Inflammatory macrophage treated with lipopolysaccharide for 4 hours (primary cell): ENCODE measurements at places on chromosomes 5 and 9.
A peak's percentile ranks its signal among the peaks of the same experiment; 100 is the strongest.

- peak; percentile 30 for DNase-seq
Observed at GRCh38 chr5:111095982-111096381, 3.8 kb downstream of the WDR36 start.

- DNase-seq, result no peak
Observed at GRCh38 chr9:130366072-130366471, 78.7 kb upstream of the ASS1 start.

DNA sequence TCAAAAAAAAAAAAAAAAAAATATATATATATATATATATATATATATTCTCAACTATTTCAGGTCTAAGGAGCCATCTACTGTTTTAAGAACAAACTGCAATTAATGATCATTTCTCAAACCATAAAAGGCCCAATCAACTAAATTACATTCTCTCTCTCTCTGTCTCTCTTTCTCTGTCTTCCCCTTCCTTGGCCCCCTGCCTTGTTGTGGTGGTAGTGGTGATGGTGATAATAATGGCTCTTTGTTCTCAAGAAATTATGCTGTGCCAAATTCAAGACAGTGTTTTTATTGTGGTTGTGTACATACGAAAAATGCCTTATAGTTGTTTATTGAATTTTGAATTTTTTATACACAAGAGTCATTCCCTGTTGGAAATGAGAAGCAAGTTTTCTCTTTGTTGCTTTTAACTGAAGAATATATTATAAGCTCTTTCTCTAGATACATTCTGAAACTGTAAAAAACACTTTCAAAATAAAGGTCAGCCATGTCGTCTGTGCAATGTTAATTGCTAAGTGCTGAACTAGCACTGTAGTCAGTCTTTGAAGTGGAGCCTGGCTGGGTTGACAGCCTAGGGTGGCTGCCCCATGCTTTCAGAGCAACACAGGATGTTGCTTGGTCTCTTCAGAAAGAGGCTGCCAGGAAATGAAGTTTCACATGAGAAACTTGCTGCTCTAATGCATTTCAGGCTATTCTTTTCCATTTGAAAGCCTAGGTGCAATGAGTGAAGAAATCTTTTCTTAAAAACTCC is 96.0 kb downstream of the HINT1 start:
- peak; percentile 27 for DNase-seq

GRCh38 chr9:98117984-98118639 is 910 bp downstream of the TRIM14 start:
- peak; percentile 63 for DNase-seq

- no peak for DNase-seq
Observed at GRCh38 chr9:93500571-93501298, 47.4 kb upstream of the FAM120AOS start.

DNA sequence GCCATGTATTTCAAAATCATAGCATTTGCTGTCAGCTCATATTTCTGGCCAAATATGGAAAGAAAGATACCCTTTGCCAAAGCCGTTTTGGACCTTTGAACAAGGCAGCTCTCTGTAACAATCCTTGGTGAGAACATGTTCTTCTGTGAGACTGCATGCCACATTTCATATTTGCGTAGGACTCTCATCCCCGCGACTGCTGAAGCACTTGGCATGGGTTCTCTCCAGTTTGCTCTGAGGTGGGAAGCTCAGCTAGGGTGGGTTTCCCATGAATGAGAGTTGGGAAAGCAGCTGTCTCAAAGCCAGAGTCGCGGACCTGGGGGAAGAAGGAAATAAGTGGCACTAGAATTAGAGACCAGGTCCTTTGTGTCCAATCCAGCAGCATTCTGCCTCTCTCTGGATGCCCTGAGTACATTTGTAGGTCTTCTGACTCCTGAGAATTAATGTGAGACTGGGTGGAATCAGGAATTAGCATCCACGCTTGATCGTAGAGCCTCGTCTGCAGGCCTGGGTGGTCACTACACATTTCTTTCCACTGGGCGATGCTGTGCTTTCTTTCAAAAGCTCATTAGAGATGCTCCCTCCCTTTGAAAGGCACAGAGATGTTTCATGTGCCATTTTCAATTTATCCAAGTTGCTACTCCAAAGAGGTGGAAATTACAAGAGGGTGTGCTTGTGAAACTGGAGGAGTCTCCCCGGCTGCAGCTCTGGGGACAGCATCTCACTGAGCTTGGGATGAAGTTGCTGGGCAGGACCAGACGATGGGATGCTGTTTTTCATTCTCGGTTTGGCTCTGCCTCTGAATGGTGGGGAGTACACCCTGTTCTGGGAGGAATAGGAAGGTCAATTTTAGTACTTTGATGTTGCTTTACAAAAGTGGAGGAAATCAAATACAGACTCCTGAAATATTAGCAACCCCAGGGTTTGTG is 197.2 kb downstream of the GADD45G start:
- no peak for DNase-seq

DNA sequence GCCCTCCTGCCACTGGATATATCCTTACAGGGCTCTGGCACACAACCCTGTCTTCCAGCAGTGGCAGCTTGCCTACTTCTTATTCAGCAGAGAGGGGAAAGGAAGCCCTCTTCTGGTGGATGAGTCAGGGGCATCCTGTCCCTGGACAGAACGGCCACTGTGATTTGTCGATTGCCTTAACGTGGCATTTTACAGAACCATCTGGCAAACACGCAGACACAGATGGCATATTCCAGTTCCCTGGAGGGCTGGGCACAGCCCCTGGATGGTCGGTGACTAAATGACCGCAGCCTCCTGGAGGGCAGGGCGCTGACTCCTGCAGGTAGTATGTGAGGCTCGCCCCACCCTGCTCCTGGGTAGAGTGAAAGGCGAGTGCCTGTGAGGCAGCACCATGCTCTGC is 62.1 kb downstream of the DCP2 start:
- DNase-seq, result no peak

DNA sequence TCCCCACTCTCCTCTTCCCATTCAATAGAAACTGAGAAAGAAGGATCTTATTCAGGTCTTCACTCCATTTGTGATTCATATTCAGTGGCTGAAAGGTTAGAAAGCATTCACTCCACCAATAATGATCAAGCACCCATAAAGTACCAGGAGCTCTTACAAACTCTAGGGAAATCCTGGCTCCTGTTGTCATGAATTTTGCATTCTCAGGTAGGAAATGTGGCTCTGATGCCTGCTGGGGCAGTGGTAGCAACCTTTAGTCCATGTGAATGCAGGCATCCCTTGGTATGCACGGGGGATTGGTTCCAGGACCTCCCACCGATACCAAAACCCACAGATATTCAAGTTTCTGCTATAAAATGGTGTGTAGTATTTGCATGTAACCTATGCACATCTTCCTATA is 3.6 kb upstream of the RORB start:
- no peak for DNase-seq

- no peak for DNase-seq
Observed at GRCh38 chr5:153827397-153827796, 211.3 kb downstream of the FAM114A2 start.

- peak; percentile 34 for DNase-seq
Observed at GRCh38 chr9:105309531-105309931, 65.1 kb downstream of the SLC44A1 start.

- DNase-seq, result no peak
Observed at GRCh38 chr9:96006961-96007360, 131.5 kb downstream of the ERCC6L2 start.

DNA sequence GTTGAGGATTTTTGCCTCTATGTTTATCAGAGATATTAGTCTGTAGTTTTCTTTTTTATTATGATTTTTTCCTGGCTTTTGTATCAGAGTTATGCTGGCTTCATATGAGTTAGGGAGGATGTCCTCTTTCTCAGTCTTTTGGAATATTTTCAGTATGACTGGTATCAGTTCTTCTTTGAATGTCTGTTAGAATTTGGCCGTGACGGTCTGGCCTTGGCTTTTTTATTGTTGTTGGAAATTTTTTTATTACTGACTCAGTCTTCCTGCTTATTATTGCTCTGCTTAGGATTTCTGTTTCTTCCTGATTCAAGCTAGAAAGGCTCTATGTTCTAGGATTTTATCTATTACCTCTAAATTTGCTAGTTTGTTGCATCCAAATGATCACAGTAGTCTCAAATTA is 421.9 kb downstream of the CDH10 start:
- no peak for DNase-seq

DNA sequence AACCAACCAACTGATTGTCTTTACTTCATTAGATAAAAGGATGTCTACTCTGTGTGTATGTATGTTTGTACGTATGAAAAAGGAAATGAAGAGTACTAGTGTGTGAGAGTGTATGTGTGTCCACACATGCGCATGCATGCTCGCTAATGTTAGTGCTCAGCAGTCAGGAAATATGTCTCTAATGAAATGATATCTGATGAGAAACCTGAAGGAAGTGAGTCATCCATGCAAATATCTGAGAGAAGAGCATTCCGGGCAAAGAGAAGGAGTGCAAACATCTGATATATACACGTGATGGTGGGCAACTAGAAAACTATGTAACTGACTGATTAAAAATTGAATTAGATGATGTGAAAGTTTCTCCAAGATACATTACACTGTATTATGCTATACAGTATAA is 29.6 kb upstream of the UGCG start:
- DNase-seq, result no peak

DNA sequence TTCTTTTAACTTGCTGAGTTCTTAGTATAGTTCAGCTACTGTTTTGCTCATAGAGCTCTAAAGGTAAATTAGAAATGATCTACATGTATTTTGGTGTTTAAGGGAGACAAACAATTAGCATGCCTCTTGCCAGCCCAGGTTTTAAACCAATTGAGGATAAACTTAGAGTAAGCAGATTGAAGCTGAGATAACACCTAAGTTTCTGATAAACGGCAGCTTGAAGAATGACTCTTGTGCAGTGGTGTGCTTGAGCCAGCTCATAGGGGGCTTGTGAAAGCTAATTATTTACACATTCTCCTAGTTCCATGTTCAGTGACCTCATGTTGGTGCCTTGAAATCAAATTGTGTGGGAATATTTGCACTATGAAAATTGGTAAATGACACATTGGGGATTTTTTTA is 193.0 kb downstream of the PRR16 start:
- DNase-seq, result no peak

GRCh38 chr9:36721846-36722588 is 149.3 kb downstream of the MELK start:
- DNase-seq, result no peak

- no peak for DNase-seq
Observed at GRCh38 chr5:93236807-93237421, 344.1 kb downstream of the NR2F1-AS1 start.

DNA sequence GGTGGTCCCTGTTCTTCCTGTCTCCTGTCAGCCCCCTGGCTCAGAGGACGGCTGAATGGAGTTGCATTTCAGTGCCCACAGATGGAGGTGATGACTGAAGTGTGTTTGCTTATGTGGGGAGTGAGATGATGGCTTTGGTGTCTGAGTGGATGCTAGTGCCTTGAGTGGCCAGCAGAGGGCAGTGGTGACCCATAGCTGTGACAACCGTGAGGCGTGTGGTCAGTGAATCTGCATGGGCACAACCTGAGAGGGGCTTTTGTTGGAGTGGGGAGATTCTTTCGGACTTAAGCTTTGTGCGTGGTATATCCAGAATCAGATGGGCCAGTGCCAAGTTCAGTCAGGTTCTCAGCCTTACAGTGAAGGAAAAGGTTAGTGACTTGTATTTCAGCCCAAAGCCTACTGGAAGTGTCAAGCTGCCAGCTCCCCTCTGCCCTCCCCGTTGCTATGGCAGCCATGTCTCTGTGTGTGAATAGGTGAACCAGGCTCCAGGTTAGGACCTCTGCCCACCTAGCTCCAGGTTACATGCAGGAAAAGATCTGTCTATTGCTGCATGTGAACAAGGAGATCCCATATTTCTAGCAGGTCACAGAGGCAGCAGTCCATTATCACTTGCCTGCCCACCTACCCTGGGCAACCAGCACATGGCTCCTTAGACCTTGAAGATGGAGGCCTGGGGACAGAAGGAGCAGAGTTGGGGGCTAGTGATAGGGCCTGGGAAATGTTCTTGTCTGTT is 14.7 kb upstream of the CXXC5 start:
- peak; percentile 60 for DNase-seq

DNA sequence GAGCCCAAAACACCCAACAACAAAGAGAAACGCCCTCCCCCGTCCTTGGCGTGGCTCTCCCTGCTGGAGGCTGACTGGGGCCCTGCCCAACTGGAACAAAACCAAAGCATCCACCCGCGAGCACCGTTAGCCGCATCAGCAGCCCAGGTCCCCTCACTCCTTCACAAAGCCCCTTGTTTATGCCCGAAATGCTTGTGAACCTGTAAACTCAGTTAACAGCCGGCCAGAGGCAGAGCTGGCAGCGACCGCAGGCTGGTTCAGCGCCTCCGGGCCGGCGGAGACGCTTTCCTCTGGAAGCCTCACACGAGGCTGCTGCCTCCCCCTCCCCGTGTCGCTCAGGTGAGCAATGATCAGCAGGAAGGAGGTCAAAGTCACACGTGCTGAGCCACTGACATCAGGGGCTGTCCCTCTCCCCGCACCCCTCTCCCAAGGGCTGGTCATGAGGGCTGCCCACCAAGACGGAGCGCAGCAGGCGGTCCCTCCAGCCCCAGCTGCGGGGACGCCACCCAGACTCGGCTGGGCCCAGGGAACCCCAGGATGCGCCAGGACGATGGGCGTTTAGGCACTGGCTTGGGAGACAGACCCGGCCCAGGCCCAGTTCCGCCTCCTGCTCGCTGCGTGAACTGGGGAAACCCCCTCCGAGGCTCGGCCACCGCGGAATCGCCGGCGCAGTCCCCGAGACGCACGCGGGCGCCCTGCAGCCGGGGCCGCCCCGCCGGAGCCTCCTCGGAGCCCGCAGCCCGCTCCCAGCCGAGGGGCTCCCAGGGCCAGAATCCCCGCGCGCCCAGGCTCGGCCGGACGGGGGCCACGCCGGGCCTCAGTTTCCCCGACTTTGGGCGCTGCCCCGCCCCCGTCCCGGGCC is 563 bp downstream of the SNAPC4 start:
- DNase-seq, result peak; percentile 49

GRCh38 chr5:54717870-54718269 is 200.3 kb downstream of the SNX18 start:
- no peak for DNase-seq

- no peak for DNase-seq
Observed at GRCh38 chr5:178820001-178820400, 39.8 kb upstream of the ZNF354B start.

GRCh38 chr5:137836298-137836697 is 31.4 kb upstream of the MYOT start:
- DNase-seq, result no peak
